NCI-H187 (cell line): ENCODE measurements at places on chromosomes 12 and 14.

DNA sequence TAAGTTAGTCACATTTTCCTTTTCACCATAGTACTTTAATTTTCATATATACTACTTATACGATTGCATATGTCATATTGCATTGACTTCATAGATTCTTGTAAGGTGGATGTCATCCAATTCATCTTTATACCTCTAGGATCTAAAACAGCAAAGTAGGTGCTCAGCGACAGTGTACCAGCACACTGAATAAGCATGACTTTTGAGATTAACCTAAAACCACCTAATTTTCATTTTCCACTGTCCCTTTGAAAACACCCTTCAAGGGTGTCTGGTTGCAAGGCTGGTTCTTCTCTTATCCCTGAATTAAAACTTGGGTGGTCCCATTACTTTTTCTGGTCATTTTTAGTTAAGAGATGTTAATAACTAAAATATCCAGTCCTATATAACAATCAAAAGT lies 4.4 kb downstream of the GPR19 start:
- no peak for DNase-seq

DNA sequence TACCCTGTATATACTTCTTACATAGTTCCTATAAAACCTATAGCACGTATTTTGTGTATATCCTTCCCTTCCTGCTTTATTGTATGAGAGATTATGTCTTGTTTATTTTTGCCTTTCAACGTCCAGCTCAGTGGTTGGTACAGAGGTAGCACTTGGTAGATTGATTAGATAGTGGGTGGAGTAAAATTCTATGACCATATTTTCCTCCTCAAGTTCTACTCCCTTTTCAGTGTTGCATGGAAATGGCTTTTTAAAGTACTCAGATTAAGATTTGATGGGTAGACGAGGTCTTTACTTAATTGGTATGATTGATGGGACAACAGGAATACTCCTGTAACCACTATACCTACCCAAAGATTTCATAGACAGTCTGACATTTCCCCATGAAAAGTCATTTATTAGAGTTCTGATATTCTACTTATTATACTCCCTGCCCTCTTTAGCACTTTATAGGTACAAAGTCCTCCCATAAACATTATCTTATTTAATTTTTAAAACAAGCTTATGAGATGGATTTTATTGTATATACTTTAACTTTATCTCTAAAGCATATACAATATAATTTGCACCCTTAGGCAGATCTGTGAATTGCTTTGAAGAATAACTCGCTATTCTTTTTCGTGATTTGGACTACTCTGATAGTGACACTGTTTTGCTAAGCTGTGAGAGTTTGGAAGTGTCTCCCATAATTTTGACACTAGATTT lies 348.0 kb downstream of the RAD51B start:
- no peak for DNase-seq

DNA sequence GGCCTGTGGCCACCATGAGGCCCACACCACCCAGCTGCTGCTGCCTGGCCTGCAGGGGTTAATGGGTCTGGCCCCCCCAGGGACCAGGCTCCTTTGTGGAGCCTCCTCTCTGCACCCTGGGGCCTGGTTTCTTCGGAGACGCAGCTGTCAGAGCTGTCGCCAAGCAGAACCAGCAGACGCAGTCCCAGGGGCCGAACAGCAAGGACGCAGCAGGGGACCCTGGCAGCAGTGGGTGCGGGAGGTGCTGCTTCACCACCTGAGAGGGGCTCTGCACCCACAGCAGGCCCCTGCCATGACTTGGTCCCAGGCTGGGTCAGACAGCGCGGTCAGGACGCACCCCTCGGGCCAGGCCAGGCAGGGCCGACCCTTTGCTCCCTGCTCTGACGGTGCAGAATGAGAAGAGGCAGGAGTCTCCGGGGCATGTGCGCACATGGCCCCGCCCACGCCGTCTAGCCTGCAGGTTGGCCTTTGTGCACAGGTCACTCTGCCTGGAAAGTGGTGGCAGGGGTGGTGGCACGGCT lies 30.5 kb downstream of the JAG2 start:
- DNase-seq = no peak

GRCh38 chr12:55063291-55063690 lies 43.5 kb downstream of the NEUROD4 start:
- DNase-seq = no peak

GRCh38 chr14:72408020-72408419 lies 475.8 kb downstream of the RGS6 start:
- no peak for DNase-seq

- DNase-seq = no peak
Observed at GRCh38 chr12:52442600-52443061, 8.5 kb upstream of the KRT75 start.

DNA sequence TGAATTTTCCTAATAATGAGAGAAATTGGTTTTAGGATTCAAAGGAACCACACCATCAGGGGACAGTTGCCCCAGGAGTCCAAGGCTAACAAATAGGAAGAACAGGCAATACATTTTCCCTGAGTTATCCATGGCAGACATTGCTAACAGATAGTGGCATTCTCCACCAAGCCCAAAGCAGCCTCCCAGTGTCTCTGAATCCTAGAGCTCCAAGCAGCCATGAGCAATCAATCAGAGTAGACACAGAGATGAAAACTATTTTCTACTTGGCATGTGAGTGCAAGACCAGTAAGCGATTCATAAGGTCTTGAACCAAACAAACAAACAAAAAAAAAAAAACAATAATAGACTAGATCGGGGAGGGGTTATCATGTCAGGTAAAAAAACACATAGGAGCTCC lies 515.7 kb downstream of the MED13L start:
- no peak for DNase-seq

- no peak for DNase-seq
Observed at GRCh38 chr12:58539295-58539694, 381.0 kb downstream of the LRIG3 start.

- DNase-seq = no peak
Observed at GRCh38 chr12:55822228-55822627, 4.4 kb downstream of the ORMDL2 start.

DNA sequence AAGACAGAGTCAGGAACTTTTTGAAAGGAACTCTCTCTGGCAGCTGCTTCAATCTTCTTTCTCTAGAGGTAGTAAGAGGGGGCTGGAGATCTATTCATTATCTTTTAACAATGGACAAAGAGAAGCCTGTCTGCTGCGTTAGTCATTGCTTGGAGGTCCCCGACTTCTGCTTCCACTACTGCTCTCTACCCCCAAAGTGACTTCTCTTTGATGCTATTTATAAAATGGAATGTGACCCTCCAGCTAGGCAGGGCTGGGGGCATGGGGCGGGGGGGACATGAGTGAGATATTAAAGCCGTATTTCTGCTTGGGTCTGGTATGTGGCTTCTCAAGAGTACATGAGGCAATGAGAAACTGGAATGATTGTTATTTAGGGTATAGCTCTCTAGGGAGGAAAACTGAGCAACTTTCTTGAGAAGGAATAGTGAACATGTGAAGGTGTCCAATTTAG lies 41.4 kb upstream of the NUDT4 start:
- DNase-seq = no peak

GRCh38 chr12:94405413-94406116 lies 54.1 kb downstream of the CEP83 start:
- no peak for DNase-seq

GRCh38 chr14:68279777-68280233 lies 460.2 kb downstream of the RAD51B start:
- no peak for DNase-seq

- no peak for DNase-seq
Observed at GRCh38 chr12:40688085-40688725, 4.0 kb upstream of the CNTN1 start.

GRCh38 chr12:3576891-3577290 lies 85.9 kb downstream of the PRMT8 start:
- no peak for DNase-seq

DNA sequence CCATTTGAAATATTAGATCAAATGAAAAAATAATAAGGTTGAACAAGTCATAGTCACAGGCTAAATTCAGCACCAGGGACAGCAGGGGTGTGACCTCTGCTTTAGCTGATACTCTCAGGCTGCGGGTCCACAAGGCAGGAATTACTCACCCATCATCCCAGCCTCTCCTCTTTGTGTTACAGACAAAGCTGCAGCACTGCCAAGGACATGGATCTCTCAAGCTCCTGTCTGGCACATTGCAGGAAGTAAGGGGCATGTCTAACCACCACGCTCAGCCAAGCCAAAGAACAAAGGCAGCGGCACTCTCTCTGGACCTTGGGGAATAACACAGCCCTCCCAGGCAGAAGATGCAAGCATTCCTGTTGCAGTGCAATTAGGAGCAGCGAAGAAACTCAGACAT lies 783.8 kb downstream of the VRK1 start:
- no peak for DNase-seq

GRCh38 chr12:116861320-116861719 lies 19.9 kb downstream of the HRK start:
- DNase-seq = no peak

GRCh38 chr12:95322326-95322725 lies 104.7 kb downstream of the VEZT start:
- DNase-seq = no peak
